HTR-8/SVneo (cell line): ENCODE measurements at places on chromosomes 7 and 10.

GRCh38 chr7:930975-931758, 23.3 kb downstream of the ADAP1 start:
- DNase-seq: no peak

DNA sequence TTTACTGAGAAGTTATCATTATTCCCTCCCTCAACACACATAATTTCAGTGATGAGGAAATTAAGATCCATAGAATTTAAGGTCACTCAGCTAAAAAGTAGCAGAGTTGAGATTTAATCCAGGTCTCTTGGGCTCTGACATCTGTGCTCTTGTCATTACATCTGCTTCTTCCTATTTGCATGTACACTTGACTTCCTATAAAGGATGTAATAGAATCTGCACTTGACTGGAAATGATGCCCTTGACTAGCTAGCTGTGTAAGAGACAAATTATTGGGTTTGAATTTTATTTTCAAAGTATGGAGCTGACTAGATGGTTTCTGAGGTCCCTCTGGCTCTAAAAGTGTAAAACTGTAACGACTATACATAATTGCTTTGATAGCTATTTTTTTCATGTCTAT, 59.5 kb downstream of the AGK start:
- DNase-seq: no peak

- peak; percentile 58 for DNase-seq
Observed at GRCh38 chr10:12782537-12782936, 219.0 kb downstream of the CCDC3 start.

GRCh38 chr10:67319976-67320375, 376.0 kb downstream of the CTNNA3 start:
- DNase-seq: no peak

GRCh38 chr10:79453392-79453791, 8.0 kb upstream of the ZCCHC24 start:
- no peak for DNase-seq

DNA sequence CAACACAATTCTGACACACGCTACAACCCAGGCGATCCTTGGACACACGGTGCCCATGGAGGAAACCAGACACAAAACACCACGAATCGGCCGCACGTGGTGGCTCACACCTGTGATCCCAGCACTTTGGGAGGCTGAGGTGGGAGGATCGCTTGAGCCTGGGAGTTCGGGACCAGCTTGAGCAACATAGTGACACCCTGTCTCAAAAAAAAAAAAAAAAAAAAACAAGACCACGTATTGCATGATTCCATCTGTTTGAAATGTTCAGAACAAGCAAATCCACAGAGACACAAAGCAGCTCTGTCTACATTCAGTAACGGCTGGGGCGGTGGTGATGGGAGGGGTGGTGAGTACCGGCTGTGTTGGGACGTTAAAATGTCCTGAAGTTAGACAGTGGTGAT, 25.2 kb downstream of the ADAP1 start:
- no peak for DNase-seq

GRCh38 chr10:76285515-76285914, 854.1 kb downstream of the LRMDA start:
- no peak for DNase-seq

DNA sequence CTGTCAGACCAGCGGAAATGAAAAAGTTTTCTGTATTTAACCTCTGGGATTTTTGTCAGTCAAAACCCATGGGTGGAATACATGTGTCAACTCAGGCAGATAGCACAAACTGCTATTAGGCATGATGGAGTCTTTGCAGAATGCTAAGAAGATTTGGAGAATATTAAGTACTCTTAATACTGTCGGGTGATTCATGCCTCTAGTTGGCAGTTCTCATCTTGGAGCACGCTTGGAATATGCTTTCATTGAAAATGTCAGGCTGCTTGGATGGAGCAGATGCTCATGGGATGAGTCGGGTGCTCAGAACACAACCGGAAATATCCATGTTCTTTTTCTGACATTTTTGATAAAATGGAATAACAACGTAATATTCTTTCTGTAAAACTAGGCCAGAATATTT, 27.6 kb upstream of the PRKG1 start:
- DNase-seq: no peak

- no peak for DNase-seq
Observed at GRCh38 chr10:101073631-101074030, 11.8 kb downstream of the KAZALD1 start.

GRCh38 chr10:125112697-125113494, 47.5 kb downstream of the CTBP2 start:
- no peak for DNase-seq

DNA sequence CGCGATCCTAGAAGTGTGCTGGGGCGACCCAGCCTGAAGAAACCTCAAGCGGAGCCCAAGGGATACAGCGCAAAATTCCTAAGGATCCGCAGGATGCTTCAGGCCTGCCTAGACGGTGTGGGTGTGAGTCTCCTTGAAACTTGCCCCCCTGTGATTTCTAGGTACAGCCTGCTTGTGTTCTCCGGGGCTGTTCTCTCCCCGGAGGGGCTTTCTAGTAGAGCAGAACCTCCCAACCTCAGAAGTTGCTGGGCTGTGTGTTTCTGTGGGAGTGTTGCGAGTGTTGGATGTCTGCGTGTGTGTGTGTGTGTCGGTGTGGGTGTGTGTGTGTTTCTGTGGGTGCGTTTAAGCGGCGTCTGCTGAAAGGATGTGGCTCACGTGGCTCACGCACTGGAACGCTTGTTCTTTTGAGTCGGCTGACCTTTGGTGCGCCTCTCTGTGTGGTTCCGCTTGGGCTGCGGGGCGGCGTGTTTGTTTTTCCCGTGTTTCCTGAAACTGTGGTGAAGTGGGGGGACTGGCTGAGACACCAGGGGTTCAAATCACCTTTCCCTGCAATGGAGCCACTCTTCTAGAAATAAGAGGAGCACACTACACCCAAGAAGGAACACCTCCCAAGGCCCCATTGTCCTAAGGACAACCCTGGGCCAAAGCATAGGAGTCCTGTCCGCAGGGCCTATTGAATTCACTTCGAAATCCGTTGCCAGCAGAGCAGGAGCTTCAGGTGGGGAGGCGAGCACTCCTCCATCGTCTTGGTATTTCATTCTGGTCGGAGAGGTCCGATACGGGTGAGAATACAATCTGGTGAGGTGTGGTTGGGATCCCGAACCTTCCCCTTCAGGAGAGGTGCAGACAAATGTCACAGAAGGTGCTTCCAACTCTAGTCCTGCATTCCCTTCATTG, 25.1 kb upstream of the ZNF273 start:
- no peak for DNase-seq
